Activated T-cell treated with anti-CD3 and anti-CD28 coated beads, Interleukin-2, amount 50 U/mL, for 24 hours (primary cell): ENCODE measurements at places on chromosomes 5 and 9.
A peak's percentile ranks its signal among the peaks of the same experiment; 100 is the strongest.

GRCh38 chr5:102743900-102744299, 11.2 kb upstream of the PAM start:
- H3K4me1 ChIP-seq: peaks cover 15% of the 10 kb centered on the region
- no peaks in the 10 kb centered on the region for H3K27me3 ChIP-seq
- no peak for DNase-seq
- H3K27ac ChIP-seq: no peak overlapping the region
- no peak overlapping the region for H3K4me3 ChIP-seq
- no peaks in the 10 kb centered on the region for H3K36me3 ChIP-seq

- DNase-seq: no peak
- H3K4me3 ChIP-seq: no peak overlapping the region
Measured at GRCh38 chr5:147949711-147950573, 43.6 kb upstream of the C5orf46 start.

- H3K27me3 ChIP-seq: no peaks in the 10 kb centered on the region
- DNase-seq: no peak
- no peak overlapping the region for H3K27ac ChIP-seq
- no peaks in the 10 kb centered on the region for H3K36me3 ChIP-seq
- H3K4me1 ChIP-seq: no peaks in the 10 kb centered on the region
Measured at GRCh38 chr5:117736698-117737097, 1162.1 kb upstream of the SEMA6A start.

DNA sequence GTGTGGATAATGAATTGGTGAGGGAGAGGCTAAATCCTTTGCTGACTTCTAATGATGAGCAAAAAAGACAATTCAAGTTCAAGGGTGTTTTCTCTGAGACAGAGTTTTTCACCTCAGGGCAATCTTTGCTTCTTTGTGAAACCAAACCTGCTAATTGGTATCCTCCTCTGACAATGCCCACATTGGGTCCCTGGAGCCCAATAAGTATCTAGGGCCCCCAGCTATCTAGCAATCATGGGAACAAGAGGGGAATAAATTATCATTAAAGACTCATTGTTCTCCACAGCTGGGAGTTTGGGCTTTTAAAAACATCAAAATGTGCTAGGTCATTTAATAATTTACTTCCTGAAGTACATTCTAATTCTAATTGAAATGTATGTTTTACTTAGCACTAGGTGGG, 227.3 kb downstream of the TMEM167A start:
- no peak for DNase-seq
- peaks cover 12% of the 10 kb centered on the region for H3K27me3 ChIP-seq
- no peaks in the 10 kb centered on the region for H3K36me3 ChIP-seq

DNA sequence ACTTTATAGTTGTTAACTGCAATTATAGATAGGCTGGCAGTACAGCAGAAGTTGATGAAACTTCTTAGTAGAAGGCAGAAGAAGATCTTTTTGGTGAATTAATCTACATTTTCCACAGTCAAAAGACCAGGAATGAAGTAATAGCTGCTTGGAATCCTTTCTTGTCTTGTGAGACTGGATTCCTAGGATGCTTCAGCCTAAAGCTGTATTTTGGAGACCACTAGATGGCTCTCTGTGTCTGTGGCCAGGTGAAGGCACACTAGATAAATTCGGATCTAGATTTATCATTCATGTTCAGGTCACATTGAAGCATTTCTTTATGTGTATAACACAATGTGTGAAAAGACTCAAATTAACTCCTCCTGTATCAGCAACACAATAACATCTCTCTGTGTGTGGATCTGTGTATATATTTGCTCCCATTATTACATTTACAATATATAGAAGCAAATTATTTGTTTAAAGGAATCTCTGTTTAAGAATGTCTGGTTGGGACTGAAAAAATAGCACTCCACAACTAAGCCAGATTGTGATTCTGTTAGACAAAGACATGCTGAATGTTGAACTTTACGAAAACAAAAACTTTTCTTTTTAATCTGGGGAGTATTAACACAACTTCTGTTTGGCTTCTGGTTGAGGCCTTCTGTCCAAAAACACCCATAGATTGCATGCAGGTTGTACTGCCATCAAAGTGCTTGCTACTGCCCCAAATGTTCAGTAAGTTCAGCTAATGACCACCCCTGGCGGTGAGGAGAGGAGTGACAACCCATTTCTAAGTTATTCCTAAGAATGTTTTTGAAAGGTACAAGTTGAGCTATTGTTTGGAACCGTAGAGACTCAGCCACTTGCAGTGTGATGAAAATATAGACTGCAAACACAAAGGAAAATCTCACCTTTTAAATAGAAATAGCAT, 10.6 kb downstream of the GRIN3A start:
- H3K36me3 ChIP-seq: no peaks in the 10 kb centered on the region
- DNase-seq: no peak
- H3K27me3 ChIP-seq: peaks cover 2% of the 10 kb centered on the region
- H3K27ac ChIP-seq: no peak overlapping the region
- no peak overlapping the region for H3K4me3 ChIP-seq

DNA sequence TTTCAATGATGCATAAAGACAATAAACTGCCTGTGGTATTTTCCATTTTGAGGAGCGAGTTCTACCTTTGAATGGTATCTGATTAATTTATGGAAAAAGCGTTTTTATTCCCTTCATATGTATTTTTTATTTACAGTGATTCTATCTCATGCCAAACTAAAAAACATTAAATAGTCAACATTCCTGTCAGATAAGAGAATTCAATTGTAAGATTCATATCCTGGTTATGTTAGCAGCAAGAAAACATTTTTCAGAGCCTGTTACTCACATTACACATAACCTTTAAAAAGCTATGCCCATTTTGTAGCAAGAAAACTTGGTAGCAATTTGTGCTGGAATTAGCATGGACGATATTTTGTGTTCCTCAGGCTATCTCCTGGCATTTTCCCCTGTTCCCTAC, 55.1 kb upstream of the PRLR start:
- no peaks in the 10 kb centered on the region for H3K4me1 ChIP-seq
- DNase-seq: no peak
- no peaks in the 10 kb centered on the region for H3K27me3 ChIP-seq
- H3K27ac ChIP-seq: no peak overlapping the region

DNA sequence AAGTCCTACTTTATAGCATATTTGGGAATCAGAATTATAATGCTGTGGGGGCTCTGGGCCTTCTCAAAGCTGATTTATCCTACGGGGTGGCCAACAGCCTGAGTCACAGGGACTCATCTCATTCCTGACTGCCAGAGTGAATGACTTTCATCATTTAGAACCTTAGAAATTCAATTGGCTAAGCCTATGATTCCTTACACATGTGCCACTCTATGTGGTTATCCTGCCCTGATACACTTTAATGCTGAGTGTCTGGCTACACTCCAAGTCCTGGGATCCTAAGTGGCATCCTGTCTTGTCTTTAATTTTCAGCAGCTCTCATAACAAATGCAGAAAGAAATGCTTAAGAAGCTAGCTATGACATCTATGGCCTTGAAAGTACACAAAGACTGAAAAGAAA, 75.2 kb upstream of the FREM1 start:
- no peak overlapping the region for H3K27ac ChIP-seq
- peaks cover 7% of the 10 kb centered on the region for H3K4me1 ChIP-seq
- no peaks in the 10 kb centered on the region for H3K36me3 ChIP-seq
- DNase-seq: no peak
- no peaks in the 10 kb centered on the region for H3K27me3 ChIP-seq
- H3K4me3 ChIP-seq: no peak overlapping the region

DNA sequence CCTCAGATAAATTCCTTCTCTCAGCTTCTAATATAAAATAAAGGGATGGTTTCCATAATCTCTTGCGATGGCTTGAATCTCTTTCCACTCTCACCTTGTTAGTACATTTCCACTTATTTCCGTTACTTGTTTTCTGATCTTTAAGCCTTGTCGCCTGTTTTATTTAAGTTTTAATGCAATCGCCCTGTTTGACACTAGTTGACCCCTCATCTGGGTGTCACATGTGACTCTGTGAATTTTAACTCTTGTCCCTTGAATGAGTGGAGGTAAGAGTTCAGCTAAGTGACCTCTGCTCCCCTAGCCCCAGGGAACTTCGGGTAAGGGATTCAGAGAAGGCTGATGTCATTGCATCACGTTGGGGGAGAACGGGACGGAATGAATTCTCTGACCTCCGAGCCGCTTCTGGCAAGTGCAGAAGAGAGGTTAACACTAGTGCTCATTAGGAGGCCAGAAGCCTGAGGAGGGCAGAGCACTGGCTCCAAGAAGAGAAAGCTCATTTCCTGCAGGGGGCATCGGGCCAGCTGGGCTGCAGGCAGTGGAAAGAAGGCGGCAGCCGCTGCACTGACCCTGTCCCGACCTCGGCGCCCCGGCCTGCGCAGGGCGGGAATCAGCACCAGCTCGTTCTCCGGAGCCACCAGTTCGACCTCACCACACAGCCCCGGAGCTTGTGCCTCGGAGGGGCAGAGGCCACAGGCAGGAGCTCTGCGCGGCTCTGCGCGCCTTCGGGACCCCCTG, 569 bp downstream of the HINT2 start:
- peak overlapping the region; percentile 91 for H3K4me3 ChIP-seq
- H3K36me3 ChIP-seq: peaks cover 22% of the 10 kb centered on the region
- H3K27me3 ChIP-seq: no peaks in the 10 kb centered on the region

GRCh38 chr9:116193636-116194035, 40.0 kb downstream of the PAPPA start:
- H3K27ac ChIP-seq: no peak overlapping the region
- H3K27me3 ChIP-seq: no peaks in the 10 kb centered on the region
- no peaks in the 10 kb centered on the region for H3K4me1 ChIP-seq

DNA sequence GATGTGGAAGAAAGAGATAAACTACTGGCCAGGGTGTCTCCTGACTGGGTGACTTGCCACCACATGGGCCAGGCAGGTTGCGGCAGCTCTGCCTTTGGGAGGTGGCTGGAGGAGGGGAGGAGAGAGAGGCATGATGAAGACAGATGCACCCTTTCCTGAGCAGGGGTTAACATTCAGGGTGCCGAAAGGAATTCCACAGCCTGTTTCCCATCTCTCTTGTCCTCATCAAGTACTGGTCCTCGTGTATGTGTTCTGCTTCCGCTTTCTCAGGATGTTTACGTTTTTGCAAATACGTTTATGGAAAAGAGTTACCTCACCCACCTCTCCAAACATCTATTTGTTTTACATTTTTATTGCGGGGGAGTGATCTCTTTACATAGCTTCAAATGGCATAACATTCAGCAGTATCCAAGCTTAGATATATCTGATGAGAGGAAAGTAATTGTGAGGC, 73.4 kb downstream of the C9orf85 start:
- H3K27me3 ChIP-seq: no peaks in the 10 kb centered on the region
- H3K36me3 ChIP-seq: peaks cover 4% of the 10 kb centered on the region
- no peak overlapping the region for H3K4me3 ChIP-seq
- H3K4me1 ChIP-seq: no peaks in the 10 kb centered on the region
- H3K27ac ChIP-seq: no peak overlapping the region
- DNase-seq: no peak

GRCh38 chr5:36403632-36404311, 102.1 kb upstream of the RANBP3L start:
- H3K4me3 ChIP-seq: no peak overlapping the region
- H3K27me3 ChIP-seq: peaks cover 19% of the 10 kb centered on the region
- H3K36me3 ChIP-seq: no peaks in the 10 kb centered on the region
- no peak for DNase-seq
- H3K27ac ChIP-seq: no peak overlapping the region
- no peaks in the 10 kb centered on the region for H3K4me1 ChIP-seq

GRCh38 chr9:123680352-123680751, 249.6 kb downstream of the DENND1A start:
- H3K27ac ChIP-seq: no peak overlapping the region
- no peak overlapping the region for H3K4me3 ChIP-seq
- no peak for DNase-seq
- H3K36me3 ChIP-seq: peaks cover 36% of the 10 kb centered on the region
- H3K27me3 ChIP-seq: no peaks in the 10 kb centered on the region

GRCh38 chr9:111298111-111298510, 31.9 kb downstream of the OR2K2 start:
- DNase-seq: no peak
- no peak overlapping the region for H3K27ac ChIP-seq
- peaks cover 19% of the 10 kb centered on the region for H3K27me3 ChIP-seq
- H3K4me1 ChIP-seq: no peaks in the 10 kb centered on the region
- H3K36me3 ChIP-seq: no peaks in the 10 kb centered on the region

DNA sequence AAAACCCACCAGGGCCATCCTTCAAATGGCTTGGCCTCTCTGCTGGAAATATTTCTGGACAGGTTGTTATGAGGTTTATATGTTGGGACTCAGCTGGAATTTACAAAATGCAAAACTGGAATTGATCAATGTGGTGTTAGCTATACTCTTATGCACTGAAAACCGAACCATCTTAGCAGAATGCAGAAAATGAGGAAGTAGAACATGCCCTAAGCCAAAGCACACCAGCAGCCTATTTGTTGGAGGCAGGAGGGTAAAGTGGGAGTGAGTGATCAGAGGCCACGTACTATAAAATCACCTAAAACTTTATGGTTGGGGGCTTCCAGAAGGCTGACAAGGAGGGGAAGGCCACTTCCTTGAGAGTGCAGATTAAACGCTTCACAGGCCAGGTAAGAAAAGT, 63.6 kb upstream of the C5orf63 start:
- no peaks in the 10 kb centered on the region for H3K4me1 ChIP-seq
- peaks cover 14% of the 10 kb centered on the region for H3K27me3 ChIP-seq
- H3K27ac ChIP-seq: no peak overlapping the region
- H3K36me3 ChIP-seq: no peaks in the 10 kb centered on the region
- DNase-seq: no peak

- DNase-seq: no peak
- H3K4me1 ChIP-seq: peaks cover 47% of the 10 kb centered on the region
- H3K27ac ChIP-seq: peak overlapping the region; percentile 14
- no peak overlapping the region for H3K4me3 ChIP-seq
- peaks cover 2% of the 10 kb centered on the region for H3K36me3 ChIP-seq
Measured at GRCh38 chr9:120708526-120709224, 5.6 kb downstream of the MEGF9 start.

GRCh38 chr5:87004101-87004500, 263.6 kb upstream of the RASA1 start:
- no peak for DNase-seq

GRCh38 chr9:15622318-15622971, 69.6 kb downstream of the CCDC171 start:
- no peak for DNase-seq
- H3K27ac ChIP-seq: no peak overlapping the region
- H3K27me3 ChIP-seq: no peaks in the 10 kb centered on the region
- peaks cover 5% of the 10 kb centered on the region for H3K36me3 ChIP-seq
- no peak overlapping the region for H3K4me3 ChIP-seq
